ENCODE measurements at places on chromosomes 2 and 18. TPM values are rescaled to one million over a fixed set of nuclear protein-coding genes. Genes with fewer than 3 reads are reported as not detected.

- no peak for DNase-seq
These were observed 30.5 kb upstream of the SNORC start for GRCh38 chr2:232839411-232840079.

DNAJC5G gene
- not detected for total RNA-seq

POTEC gene
- total RNA-seq = not detected

ONECUT2 gene
- total RNA-seq = 25.8 TPM

Measured in right lobe of liver (tissue), 6 donors.